ENCODE measurements at places on chromosomes 1 and 21.

GRCh38 chr1:52915855-52916220 is 5.7 kb downstream of the ECHDC2 start:
- no peak for DNase-seq

GRCh38 chr1:21292984-21293536 is 2.8 kb upstream of the ECE1 start:
- DNase-seq: no peak

DNA sequence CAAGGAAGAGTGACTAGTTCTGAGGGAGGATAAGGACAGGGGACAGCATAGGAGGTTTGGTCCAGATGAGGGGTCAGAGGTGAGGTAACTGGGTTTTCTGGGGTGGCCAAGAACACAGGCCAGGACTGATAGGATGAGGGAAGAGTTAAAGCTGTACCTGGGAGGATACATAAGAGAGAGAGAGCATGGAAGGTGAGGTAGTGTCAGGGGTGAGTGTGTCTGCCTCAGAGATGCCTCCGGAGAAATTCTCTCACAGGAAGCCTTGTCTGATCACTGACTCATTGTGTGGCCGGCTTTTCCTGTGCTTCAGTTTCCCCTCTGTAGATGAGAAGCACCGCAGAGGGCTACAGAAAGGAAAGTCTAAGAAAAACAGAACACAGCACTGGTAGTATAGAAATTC is 40.2 kb downstream of the FASLG start:
- DNase-seq: no peak

GRCh38 chr1:17635811-17636210 is 96.3 kb downstream of the ARHGEF10L start:
- no peak for DNase-seq

DNA sequence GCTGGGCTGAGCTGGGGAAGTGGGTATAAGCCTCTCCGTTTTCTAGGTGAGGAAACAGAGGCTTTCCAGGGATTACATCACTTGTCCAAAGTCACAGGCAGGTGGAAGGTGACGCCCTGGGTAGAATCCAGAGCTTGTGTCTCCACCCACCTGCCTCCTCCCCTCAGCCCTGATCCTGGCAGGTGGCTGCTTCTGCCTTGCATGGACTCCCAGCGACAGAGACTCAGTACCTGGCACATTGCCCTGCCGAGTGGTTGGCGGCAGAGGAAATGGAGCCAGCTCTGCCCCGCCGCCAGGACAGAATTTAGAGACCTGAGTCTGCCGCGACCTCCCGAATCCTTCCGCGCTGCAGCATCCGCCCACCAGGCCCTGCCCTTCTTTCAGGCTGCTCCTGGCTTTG is 2.1 kb downstream of the PLA2G2E start:
- no peak for DNase-seq

GRCh38 chr1:242002510-242002909 is 3.6 kb upstream of the MAP1LC3C start:
- DNase-seq: no peak

- no peak for DNase-seq
Observed at GRCh38 chr1:64962441-64962840, 3.9 kb downstream of the JAK1 start.

GRCh38 chr21:43605320-43606215 is 53.7 kb downstream of the HSF2BP start:
- DNase-seq: no peak

DNA sequence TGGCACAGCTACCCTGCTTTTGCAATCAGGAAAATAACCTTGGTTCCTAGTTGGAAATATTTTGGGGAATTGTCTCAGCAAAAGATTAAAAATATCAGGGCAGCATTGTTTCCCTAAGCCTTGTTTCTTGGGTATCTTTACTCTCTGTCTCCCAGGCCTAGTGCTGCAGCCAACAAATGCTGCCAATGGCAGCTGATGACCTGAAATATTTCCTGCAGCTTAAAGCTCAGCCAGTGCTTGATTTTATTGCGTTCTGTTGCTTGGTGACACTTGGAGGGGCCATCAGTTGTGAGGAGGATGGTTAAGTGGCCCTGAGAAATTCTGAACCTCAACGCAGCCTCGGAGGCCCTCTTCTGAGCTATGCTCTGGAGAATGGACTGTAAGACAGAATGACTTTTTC is 59.4 kb upstream of the B3GALT5 start:
- no peak for DNase-seq

DNA sequence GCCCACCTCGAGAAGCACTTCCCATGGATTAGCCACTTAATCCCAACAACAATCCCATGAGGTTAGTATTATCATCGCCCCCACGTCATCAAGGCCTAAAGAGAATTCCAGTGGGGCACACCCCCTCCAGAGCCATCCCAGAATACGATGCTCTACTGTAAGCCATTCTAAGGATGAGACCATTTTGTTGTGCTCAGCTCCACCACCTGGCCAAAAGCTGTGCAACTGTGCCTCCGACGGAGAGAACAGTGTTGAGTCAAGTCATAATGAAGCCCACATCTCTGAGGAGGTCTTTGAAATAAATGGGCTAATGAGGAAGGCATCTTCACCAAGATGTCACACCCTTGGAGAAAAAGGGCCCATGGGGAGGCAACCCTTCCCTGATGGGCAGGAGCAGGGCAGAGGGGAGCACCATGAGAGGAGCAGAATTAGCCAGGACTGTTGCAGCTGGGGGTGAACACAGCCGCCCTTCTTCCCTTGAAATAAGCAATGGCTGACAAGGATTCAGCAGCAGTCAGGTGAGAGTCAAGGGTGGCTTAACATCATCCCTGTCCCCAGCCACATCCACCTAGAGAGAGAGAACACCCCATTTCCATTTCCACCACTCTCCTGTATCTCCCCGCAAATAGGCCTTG is 14.6 kb downstream of the SYF2 start:
- DNase-seq: no peak

DNA sequence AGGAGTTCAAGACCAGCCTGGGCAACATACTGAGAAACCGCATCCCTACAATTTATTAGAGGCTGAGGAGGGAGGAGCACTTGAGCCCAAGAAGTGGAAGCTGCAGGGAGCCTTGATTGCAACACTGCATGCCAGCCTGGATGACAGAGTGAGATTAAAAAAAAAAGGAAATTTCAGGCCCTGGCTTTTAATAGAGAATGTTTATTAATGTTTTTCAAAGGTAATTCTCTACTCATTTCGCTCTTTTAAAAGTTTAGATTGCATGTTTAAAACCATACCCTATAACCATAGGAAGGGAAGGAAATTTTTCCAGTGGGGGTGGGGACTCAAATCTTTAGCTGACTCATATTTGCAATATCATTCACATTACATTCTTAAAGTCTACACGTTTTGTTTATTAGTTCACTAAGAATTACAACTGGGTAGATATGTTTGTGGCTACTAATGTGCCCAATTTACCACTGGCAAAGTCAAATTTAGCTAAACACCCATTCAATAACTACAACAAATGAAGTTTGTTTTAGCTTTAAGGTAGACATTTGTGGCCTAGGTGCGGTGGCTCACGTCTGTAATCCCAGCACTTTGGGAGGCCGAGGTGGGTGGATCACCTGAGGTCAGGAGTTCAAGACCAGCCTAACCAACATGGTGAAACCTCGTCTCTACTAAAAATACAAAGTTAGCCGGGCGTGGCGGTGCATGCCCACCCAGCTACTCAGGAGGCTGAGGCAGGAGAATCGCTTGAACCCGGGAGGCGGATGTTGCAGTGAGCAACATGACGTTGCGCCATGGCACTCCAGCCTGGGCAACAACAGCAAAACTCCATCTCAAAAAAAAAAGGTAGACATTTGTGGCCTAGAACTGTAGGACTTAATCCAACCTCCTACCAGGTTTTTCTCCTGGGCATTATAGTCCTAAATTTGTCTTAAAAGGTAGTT is 5.0 kb downstream of the KDM5B start:
- DNase-seq: no peak

DNA sequence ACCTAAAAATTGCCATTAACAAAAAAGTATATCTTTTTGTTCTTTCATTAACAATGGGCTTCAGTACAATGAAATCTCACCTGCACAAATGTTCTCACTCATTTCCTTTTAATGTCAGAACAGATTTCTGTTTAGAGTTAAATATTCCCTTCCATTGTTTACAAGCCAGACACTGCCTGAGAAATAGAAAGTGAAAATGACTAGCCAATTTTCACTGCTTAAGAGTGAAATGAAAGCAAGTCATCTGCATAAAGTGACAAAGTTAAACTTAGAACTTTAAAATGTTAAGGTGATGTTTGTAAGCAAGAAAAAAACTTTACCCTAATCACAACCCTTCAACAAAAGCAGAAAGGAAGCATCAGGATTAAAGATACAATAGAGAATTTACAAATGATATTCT is 27.5 kb downstream of the COA6 start:
- DNase-seq: no peak

DNA sequence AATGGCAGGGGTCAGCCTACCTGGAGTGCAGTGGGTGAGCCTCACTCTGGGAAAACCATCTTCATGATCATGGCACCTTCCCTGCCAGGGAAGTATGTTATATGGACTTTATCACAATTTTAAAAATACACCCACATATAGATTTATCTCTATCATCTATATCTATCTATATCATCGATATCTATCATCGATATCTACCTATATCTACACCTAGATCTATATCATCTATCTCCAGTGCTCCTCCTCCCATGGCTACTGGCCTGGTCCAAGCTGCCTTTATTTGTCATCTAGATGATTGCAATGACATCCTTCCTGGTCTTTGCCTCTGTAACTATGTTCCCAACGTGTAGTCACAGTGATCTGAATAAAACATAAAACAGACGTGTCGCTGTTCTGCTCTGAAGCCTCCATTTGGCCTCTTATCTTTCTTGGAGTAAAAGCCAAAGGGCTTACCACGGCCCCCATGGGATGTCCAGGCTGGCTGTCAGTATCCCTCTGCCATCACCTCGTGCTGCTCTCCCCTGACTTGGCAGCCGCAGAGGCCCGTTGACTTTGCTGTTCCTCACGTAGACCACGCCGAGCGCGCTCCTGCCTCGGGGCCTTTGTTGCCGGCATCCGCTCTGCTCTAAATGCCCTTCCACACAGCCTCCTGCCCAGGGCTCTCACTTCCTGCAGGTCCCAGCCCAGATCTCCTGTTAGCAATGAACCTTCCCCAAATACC is 20.6 kb upstream of the KIF26B start:
- no peak for DNase-seq

GRCh38 chr1:27570784-27571183 is 33.2 kb downstream of the AHDC1 start:
- DNase-seq: no peak

DNA sequence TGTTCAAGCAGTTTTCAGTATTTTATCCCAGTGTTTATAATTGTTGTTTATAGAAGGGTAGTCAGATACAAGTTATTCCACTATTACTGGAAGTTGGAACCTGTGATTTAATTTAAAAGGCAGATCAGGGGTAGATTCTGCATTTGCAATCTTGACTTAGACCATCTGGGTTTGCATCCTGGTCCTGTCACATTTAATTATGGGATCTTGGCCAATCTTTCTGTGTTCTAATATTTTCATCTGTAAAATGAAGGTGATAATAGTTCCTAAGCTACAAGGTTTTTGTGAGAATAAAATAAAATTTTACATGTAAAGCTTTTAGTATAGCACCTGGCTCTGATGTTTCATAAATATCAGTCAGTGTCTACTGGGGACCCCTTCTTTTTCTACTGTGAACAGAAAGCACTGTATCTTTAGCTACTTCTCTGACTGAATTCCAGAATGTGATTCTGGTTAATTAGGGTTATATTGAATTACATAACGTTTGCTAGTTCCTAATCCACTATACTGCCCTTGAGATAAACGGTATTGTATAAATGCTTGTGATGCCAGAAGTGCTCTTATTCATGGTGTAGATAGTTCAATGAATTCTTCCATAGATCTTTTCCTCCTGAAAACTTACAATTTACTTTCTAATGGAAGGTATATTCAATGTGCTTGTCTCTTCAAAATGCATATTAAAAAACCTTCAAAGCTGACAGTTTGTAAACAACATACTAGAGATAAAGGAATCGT is 131.0 kb downstream of the KCNK1 start:
- DNase-seq: no peak

- no peak for DNase-seq
Observed at GRCh38 chr1:51788938-51789337, 89.6 kb downstream of the NRDC start.

- peak; percentile 79 for DNase-seq
Observed at GRCh38 chr1:153796786-153797659, 21.8 kb downstream of the SLC27A3 start.

- DNase-seq: no peak
Observed at GRCh38 chr1:12528021-12528852, 89.8 kb downstream of the DHRS3 start.

GRCh38 chr1:175853681-175854080 is 110.3 kb upstream of the TNR start:
- no peak for DNase-seq

- no peak for DNase-seq
Observed at GRCh38 chr21:33109574-33110339, 39.8 kb downstream of the OLIG1 start.

GRCh38 chr1:3912809-3913685 is 13.0 kb upstream of the C1orf174 start:
- peak; percentile 9 for DNase-seq

DNA sequence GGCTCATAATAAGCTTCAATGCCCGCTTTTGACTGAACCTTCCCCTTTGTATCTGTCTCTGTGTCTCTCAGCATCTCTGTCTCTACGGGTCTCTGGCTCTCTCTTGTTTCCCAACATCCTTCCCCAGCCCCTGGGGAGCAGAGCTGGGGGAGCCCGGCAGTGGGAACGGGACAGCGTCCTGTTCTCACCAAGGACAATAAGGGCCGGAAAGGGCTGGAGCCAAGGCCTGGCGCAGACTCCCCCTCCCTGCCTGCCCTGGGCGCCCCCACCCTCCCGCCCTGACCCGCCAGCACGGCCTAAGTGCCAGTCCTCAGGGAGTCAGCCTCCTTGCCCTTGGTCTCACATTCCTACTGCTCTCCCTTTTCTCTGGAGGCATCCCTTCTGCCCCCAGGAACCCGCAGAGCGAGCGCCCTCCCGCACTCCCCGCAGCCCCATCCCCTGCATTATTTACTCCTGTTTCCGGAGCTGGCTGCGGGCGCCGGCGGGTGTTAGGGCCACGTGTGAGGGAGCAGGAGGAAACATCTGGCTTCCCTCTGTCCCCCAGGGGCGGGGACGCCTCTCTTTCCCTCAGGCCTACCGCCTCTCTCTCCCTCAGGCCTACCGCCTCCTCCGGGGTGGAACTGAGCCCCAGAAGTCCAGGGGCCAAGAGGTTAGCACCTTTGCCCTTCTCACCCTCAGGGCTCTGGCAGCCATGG is 6.5 kb downstream of the KRTCAP2 start:
- DNase-seq: no peak

- no peak for DNase-seq
Observed at GRCh38 chr1:205959789-205960188, 16.5 kb upstream of the SLC26A9 start.

Data from mesothelial cell of epicardium (in vitro differentiated cells).